ENCODE measurements at places on chromosomes 2 and 18.

DNA sequence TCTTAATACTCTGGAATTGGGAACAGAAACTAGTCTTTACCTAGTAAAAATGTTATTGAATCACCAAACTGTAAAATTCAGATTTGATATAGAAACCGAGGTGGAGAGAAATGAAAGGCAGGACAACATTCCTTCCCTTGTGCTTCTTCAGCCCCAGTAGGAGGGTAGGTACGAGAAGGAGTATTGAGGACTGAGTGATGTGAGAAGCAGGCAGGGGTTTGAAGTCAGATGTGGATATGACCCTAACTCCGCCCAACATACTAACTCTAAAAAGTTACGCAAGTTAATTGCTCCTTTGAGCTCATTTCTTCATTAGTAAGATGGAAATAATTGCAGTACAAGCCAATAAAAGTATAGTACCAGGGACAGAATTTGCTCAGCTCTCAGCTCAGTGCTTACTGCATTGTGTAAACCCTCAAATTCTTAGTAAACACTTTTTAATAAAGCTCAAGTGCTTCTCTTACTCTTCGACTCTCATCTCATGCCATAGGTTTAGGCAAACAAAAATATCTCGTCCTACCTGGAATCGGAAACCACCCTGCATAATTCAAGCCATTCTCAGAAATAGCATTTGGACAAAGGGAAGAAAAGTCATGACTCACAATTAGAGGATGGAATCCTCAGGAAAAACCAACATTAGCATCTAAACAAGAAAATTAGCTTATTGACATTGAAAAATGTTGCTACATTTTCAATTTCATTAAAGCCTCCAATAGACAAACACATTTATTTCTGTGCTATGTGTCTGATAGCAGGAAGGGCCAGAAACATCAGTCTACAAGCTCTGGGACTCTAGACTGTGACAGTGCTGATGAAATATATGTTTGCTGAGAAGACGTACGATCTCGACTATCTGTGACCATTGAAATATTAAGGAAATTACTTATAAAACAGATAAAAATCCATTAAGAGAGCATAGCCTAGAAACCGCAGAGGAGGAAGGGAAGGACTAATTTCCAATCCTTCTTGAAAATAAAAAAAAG lies 161.3 kb downstream of the HNMT start:
- no peak for DNase-seq

GRCh38 chr2:183215917-183216316 lies 91.7 kb downstream of the NUP35 start:
- DNase-seq: no peak

DNA sequence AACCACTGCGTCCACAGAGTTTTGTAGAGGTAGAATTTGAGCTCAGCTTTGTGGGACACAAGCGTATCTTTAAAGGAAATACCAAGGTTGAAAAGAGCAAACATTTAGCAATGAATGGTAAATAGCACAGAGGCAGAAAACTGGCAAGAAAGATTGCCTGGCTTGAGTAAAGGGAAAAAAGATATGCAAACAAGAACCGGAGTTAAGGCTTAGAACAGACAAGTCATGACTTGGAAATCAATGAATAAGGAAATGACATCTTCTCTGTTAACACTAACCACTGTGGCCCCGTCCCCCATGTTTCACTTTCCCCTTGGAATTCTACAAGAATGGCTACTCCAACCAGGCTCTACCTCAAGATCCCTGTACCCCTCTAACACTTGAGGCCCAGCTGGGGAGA lies 3.8 kb downstream of the STAM2 start:
- no peak for DNase-seq

DNA sequence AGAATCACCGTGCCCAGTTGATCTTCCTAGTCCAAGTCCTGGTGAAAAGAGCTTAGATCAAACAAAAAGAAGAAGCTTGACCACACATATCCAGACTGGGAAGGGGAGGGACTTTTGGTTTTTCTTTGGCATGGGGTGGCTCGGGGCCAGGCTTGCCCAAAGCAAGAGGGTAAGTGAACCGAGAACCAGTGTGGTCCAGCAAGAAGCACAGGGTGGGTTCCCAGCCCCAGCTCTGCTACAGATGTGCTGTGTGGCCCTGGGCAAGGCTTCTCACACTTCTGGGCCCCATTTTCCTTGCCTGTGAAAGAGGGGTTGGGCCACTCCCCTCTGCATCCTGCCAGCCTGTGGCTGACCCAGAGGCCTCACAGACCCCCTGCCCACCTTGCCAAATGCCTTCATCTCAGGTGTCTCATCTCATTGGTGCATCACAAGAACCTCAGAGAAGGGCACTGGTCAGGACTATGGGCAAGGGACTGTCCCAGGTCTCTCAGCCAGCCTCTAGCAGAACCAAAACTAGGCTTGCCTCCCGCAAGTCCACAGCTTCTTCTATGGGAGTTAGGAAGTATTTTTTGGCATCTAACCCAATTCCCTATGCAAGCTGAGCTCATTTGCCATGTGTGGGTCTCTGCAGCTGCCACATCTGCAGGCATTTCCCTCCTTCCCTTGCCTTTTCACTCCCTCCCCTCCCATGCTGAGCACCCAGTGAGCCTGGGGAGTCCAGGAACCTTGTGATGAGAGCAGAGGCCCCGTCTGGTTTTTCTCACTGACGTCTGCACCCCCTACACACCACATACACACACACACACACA lies 6.9 kb downstream of the ATP6V1B1 start:
- DNase-seq: no peak

DNA sequence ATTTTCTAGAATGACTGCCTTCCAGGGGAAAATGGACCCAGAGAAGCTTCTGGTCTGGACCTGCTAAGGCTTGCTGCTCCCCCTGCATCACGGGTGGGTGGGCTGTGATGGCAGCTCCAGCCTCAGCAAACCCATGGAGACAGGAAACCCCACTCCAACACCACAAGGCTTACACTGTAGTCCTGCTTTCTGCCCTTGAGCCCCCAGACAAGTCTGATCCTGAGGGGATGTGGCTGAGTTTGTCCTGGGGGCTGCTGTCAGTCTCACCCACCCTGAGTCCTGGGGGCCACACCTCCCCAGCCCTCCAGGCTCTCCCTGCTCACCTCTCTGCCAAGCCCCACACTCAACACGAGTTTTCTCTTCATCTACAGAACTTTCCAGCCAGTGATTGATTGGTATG lies 279.4 kb downstream of the EIPR1 start:
- DNase-seq: no peak

- DNase-seq: no peak
Observed at GRCh38 chr2:15299904-15300520, 261.1 kb downstream of the NBAS start.

GRCh38 chr2:68319398-68320117 lies at the start of gene CNRIP1:
TSS of gene CNRIP1 (minus strand) at chr2:68319949. CDS start at chr2:68319400, 549 bp downstream.
- no peak for DNase-seq

- DNase-seq: no peak
Observed at GRCh38 chr18:48990481-48991318, 39.9 kb upstream of the SMAD7 start.

- DNase-seq: no peak
Observed at GRCh38 chr2:56376699-56377665, 193.2 kb downstream of the CCDC85A start.

- DNase-seq: no peak
Observed at GRCh38 chr2:97720746-97721145, 7.4 kb downstream of the ZAP70 start.

GRCh38 chr2:60560734-60561644 lies 7.5 kb upstream of the BCL11A start:
- no peak for DNase-seq

- no peak for DNase-seq
Observed at GRCh38 chr2:234863043-234863934, 88.5 kb upstream of the SH3BP4 start.

GRCh38 chr2:18959952-18960717 lies 370.8 kb upstream of the NT5C1B start:
- DNase-seq: no peak

DNA sequence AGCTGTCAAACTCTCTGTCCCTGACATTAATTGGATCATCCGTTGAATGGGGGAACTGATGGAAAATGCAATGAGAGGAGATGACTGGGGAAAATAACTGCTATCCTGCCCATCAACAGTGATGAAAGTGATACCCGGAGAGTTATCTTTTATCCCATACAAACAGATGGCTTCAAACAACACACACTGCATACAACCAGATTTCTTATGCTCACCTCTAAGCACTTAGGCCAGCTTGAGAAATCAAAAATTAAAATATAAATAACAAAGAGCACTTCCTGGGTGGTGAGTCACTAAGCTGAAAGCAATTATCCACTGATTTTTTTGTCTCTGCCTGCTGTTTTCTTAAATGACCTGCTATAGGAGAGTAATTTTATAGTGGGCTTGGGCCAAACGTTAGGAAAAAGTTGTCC lies 237.6 kb upstream of the RGPD4 start:
- no peak for DNase-seq

GRCh38 chr2:101987832-101988231 lies 3.9 kb upstream of the IL1R2 start:
- no peak for DNase-seq

- DNase-seq: no peak
Observed at GRCh38 chr2:239601201-239601851, 200.5 kb upstream of the HDAC4 start.

DNA sequence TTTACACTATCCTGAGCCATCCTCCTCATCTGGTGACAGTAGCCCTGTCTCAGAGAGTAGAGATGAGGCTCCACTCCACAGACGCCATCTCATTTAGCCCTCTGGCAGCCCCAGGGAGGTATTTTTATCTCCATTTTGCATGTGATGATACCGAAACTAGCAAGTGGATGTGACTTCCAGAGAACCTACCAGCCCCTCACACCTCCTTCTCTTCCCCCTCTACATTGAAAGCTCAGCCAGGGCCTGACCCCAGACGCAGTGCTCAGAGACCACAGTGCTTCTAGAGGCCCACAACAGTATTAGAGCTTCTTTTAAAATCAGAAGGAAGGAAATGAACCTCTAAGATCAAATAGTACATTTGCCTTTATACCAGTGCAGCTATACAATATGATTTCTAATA lies 8.3 kb downstream of the GYPC start:
- DNase-seq: no peak

DNA sequence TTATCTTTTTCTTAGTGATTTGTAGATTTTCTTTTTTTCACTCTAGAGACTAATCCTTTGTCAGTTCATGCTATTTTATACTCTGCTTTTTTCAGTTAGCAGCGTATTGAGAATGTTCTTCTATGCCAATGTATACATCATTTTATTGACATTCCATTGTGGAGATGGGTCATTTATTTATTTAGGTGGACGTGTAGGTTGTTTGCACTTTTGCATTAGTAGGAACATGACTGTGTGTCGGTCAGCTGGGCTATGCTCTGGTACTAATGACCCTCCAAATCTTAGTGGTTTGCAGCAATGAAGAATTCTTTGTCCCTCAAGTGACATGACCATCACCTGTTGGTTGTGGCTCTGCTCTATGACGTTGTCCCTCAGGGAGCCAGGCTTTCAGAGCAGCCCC lies 33.6 kb downstream of the HPCAL1 start:
- DNase-seq: no peak

DNA sequence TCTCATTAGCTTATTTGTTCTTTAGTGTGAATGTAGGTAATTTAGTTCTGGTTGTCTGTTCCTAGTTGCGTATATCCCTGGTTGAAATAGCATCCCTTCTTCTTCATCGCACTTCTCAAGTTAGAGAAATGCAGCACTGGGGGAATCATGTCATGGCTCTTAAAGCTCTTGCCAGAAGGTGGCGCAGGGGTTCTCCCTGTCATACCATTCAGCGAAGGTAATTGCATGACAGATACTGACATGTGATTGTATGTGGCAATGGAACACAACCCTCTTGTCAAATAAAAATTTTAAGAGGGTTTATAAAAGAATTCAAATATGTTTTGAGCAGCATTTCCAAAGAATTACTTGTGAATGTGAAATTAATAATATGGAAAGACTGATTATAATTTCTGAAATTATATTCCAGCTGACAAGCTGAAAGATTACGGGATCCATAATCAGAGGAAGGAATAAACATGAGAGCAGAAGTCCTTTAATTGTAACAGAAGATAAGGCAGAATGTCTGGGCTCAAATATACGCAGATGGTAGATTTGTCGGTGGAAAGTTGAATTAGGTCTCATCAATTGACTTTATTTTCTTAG lies 411.7 kb downstream of the DSEL start:
- no peak for DNase-seq

GRCh38 chr2:163752267-163752666 lies 16.5 kb upstream of the FIGN start:
- DNase-seq: no peak

DNA sequence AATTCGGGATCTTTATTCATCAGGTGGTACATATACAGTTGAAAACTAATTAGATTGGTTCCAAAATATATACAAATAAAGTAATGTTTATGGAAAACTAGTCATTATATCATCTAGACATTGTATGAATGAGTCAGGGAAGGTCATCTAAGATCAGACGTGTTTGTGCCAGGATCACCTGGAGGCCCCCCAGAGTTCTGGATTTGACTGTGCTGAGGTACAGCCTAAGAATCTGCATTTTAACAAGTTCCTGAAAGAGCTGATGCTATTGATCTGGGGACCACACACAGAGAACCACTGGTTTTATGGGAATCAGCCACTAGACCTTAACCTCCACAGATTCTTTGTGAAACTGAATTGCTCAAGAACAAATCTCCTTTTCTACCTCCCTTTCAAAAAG lies 43.2 kb downstream of the PARD6G start:
- no peak for DNase-seq

- peak; percentile 15 for DNase-seq
Observed at GRCh38 chr18:74290794-74291471, 830 bp downstream of the CYB5A start.

- no peak for DNase-seq
Observed at GRCh38 chr2:121018136-121019061, 266.6 kb downstream of the TFCP2L1 start.

GRCh38 chr2:151975460-151976414 lies 123.1 kb downstream of the CACNB4 start:
- DNase-seq: no peak

DNA sequence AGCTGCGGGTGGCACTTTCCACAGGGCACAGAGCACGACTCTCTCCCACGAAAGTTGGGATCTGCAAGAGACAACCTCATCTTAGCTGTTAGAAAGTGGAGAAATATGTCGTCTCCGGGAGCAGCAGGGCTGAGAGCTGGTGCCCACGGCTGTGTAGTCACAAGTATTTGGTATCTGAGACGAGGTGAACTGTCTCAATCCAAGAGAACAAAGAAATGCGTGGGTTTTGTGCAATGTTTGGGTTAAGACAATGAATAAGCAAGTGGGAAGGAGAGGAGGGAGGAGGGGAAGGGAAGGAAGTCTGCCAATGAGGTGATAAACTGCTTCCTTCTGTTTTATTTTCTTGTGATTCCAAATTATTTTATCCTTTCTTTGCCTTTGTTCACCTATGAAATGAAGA lies 18.0 kb downstream of the DYTN start:
- DNase-seq: no peak

DNA sequence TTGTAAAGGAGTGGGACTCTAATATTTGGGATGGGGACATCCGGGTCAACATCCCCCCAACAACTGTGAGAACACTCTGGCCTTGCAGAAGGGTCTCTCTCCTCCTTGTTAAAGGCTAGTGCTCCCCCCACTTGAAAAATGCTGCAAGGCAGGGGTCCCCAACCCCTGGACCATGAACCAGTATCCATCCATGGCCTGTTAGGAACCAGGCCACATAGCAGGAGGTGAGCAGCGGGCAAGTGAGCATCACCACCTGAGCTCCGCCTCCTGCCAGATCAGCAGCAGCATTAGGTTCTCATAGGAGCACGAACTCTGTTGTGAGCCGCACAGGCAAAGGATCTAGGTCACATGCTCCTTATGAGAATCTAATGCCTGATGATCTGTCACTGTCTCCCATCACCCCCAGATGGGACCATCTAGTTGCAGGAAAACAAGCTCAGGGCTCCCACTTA lies 243.9 kb upstream of the ID2 start:
- no peak for DNase-seq

GRCh38 chr2:64681479-64681967 lies 27.8 kb upstream of the SERTAD2 start:
- DNase-seq: no peak

GRCh38 chr2:127129937-127130336 lies 23.0 kb upstream of the BIN1 start:
- no peak for DNase-seq
